ENCODE measurements at places on chromosomes 6 and 20.

DNA sequence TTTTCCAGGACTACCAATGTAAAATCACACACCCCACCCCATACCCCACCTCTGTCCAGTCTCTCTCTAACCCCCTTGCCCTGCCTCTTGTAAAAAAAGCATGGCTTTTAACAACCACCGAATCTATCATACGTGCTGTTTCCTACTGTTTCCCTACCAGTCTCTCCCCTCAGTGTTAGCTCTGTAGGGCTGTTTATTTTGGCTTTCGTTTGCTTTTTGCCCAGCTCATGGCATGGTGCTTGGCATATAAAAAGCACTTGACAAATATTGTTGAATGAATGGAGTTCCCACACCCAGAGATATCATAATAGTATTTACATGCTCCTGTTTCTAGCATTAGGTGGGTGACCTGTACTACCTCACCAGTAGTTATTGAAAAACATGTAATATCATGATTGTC is 148.2 kb downstream of the OPRM1 start:
- no peak for DNase-seq

DNA sequence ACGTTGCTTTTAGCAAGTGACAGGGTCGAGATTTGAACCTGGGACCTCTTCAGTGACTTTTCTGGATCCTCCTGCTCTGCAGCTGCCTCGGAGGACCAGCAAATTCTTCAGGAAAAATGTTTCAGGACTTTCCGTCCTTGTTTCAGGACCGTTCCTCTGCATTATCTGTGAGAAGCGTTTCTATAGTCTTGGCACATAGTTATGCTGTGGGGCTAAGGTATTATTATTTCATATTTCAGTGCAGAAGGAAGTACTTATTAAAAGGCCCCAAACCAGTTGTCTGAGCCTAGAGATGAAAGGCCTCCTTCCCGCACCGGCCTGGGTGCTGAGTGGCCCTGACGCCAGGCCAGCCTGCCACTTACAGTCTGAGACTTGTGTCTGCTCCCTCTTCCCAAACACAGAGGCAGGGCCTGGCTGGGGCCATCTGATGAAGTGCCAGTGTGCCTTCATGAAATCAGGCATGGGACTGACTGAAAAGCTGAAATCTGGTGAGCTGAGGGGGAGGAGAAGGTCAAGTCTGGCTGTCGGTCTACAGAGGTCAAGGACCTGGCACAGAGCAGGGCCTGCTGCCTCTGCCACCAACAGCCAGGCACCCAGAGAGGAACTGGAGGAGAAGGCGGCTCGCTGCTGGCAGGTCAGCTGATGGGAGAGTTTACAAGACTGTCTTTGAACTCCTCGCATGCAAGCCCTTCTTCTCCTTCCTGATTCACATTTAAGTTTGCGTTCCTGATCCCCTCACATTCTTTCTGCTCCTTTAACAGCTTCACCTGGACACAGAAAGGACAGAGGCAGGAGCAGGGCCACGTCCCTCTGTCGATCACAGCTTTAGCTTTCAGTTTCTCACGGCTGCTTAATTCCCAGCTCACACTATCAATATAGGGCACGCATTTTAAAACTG is 8.9 kb upstream of the QKI start:
- DNase-seq, result no peak

DNA sequence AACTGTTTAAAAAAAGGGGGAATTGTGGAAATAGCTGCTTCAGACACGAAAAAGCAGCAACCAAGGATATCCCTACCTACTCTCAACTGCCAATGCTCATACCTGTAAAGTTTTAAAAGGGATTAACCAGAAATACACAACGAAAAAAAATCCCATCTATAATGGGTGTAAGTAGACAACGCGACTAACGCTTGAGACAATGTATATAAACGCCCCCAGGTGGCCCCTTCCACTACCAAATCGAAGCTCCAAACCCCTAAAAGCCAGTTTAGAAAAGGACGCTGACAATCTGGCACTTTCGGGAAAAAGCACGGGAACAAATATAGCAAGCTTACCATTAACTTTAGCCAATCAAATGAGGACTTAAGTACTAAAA is 94.5 kb upstream of the BTN3A2 start:
- no peak for DNase-seq

DNA sequence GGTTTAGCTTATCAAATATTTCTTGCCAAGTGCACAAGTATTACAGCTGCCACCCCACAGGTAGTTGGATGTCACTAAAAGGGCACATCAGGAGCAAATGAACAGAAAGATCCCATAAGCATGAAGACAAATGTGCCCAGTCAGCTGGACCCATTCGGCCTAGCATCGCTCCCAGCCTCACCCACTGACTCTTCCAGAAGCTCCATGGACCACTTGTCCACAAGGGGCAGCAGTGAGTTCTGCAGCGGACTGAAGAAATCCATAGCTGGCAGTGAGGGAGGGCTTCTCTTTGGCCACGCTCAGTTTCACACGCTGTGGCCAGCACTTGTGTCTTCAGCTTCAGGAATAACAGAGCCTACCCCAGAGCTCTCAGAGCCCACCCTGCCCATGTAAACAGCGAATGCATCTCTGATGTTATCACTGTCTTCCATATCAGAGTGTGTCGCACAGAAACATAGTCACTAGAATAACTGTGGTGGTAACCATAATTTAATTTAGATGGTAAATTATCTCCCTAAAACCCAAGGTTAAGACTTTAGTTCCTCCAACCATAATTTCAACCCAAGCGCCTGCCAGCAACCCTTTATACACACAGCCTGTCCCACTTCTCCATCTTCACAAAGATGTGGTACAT is 15.8 kb downstream of the CGA start:
- peak; percentile 35 for DNase-seq

DNA sequence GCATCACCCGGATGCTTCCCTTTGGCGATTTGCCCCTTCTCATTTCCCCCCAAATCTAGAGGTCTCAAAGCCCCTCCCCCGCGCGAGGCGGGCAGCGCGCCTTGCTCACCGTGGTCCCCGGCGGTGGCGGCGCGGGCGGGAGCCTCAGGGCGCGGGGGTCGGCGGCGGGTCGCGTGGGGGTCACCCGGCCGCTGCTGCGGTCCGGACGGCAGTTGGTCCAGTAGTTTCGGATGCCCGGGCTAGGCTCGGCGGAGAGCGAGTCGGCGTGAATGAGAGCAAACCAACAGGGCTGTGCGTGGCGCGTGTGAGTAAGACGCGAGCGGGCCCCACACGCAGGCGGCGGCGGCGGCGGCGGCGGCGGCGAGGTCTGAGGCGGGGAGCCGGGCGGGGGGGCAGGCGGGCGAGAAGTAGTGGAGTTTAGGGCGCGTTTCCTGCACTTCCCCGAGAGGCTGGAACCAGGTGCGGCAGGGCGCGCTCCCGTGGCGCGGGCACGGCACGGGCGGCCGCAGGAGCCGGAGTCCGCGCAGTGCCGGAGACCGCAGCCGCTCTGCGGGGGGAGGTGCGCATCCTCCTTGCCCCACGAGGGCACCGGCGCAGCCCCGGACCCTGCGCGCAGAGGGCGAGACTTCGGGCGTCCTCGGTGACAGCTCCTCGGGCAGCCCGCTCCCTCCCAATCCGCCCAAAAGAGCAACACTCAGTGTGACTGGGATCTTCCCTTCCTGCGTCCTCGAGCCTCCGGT is 567 bp downstream of the HS3ST5 start:
- DNase-seq, result no peak

DNA sequence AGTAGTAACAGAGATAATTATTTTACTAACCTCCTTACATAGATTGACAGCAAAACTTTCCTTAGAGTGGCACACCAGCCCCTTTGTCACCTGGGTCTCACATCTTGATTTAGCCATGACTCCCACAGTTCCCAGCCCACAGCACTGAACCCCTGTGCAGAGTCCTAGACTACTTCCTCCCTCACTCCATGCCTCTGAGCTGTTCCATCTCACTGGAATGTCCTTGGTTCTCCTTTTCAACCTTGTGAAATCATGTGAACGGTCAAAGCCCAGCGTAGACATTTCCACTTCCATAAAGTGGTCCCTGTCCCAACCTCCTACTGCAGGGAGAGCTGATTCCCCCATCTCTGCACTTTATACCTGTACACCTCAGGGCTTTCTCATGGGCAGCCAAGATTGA is 19.7 kb downstream of the CGA start:
- no peak for DNase-seq

DNA sequence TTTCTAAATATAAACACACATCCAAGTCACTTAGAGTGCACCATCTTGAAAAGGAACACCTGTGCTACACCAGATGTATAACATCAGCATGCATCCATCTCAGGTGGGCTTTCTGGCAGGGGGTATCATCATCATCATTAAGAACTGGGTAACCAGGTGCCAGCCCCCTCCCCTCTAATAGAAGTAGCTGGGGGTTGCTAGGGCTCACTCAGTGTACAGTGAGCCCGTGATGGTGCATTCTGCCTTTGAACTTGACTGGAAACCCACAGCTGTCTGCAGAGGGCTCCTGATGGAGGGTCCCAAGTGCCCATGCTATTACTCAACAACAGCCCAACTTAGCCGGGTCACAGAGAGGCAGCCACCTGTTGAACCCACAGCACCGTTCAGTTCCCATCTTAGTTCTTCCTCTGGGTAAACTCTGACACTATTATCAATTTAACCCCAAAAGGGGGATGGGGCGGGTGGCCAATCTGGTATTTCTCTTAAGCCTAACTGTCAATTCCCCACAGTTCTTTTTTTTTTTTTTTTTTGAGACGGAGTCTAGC is 32.7 kb upstream of the CCND3 start:
- DNase-seq, result no peak

DNA sequence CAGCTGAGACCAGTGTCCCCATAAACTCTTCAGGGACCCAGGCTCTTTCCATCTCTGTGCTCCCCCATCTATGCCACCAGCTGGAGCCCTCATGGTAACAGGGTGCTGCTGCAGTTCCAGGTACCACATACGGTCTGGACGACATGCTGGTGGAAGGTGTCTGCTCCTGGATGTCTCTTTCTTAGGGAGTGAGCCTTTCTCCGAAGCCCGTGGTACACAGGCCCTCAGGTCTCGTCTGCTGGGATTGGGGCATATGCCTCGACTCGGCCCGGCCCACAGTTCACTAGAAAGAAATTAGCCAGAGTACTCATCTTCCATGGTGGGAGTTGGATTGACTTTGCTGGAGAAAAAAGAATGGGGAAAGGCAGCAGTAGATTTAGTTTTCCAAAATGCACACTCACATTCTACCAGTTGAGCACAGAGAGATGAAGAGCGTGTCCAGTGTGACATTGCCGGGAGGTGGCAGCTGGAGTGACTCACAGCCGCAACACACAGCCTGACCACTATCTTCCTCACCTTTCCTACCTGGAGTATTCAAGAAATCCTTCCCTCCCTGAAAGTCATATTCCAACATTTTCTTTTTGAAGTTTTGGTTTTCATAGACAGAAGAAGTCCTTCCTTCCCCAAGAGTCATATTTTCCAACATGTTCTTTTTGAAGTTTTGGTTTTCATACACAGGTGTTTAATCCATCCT is 18.6 kb upstream of the SPO11 start:
- no peak for DNase-seq

- peak; percentile 71 for DNase-seq
Measured at GRCh38 chr6:25027221-25027916, 91.6 kb upstream of the RIPOR2 start.
